Purkinje cell (primary cell): ENCODE measurements at places on chromosomes 7 and 10. TPM values are rescaled to one million over a fixed set of nuclear protein-coding genes. Genes with fewer than 3 reads are reported as not detected.

The NOM1 gene
- polyA plus RNA-seq = 2.5 and 7.7 TPM in 2 replicates

The SPRN gene
- polyA plus RNA-seq = 0.51 and 0.73 TPM in 2 replicates

The PCBD1 gene
- 87.2 and 96.0 TPM in 2 replicates for polyA plus RNA-seq

The HTR7 gene
- 3.1 and 3.6 TPM in 2 replicates for polyA plus RNA-seq

The LDB1 gene
- 0.63 and 2.6 TPM in 2 replicates for polyA plus RNA-seq

The NME8 gene
- polyA plus RNA-seq = not detected in 2 replicates

The CRHR2 gene
- polyA plus RNA-seq = not detected in 2 replicates

The LRRC17 gene
- 0.63 and 2.8 TPM in 2 replicates for polyA plus RNA-seq

The TRIL gene
- polyA plus RNA-seq = 8.6 and 16.1 TPM in 2 replicates
